ENCODE measurements at places on chromosomes 6 and 20.

GRCh38 chr6:120096696-120097260 is 747.2 kb upstream of the MAN1A1 start:
- DNase-seq, result no peak

- no peak for DNase-seq
These were observed 1.6 kb upstream of the HLA-DQA1 start for GRCh38 chr6:32635526-32636123.

GRCh38 chr6:18654821-18655220 is 267.7 kb downstream of the RNF144B start:
- no peak for DNase-seq

DNA sequence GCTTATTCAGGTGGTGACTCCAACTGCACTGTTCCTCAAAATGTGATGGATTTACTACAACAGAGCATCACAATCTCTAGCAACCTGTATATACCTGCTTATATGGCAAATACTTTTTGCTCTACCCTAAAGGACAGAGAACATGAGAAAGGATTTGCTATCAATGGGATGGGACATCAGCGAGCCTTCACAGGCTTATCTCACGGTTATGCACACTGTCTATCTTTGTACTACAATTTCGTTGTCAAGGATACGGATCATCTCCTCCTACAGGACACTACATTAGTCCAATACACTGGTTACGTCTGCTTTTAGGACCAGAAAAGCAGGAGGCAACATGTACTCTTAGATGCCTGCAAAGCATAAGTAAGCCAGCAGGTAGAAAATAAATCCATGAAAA is 34.2 kb downstream of the STX7 start:
- no peak for DNase-seq

- peak; percentile 92 for DNase-seq
These were observed 42.2 kb downstream of the DTNBP1 start for GRCh38 chr6:15620611-15621010.

- DNase-seq, result no peak
These were observed 2.0 kb upstream of the GRM1 start for GRCh38 chr6:146026873-146027272.

- DNase-seq, result no peak
These were observed 92.1 kb upstream of the GCM1 start for GRCh38 chr6:53240761-53241160.

DNA sequence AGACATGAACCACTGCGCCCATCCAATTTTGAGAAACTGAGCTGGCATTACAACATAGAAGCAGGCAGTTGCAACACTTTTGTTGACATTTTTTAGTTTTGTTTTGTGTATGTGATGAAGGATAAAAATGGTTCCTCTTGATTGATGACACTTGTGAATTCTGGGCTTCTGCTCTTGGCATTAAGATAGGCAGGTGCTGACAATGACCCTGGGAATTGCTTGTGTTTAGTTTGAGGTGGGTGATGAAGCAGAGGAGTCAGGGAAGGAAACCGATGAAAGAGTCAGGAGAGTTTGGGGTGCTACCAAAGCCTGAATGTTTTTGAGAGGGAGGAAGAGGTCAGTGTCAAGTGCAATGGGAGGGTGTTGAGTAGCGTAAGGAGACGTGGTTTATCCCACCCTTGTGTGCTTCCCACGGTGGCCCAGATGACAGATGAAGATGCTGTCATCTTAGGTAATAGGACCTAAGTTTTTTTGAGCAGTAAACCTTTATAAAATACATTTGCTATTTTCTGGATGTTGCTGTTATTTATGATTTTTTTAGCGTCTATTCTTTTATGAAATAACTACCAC is 19.4 kb downstream of the CDS2 start:
- DNase-seq, result no peak

GRCh38 chr6:80636689-80637088 is 530.2 kb downstream of the BCKDHB start:
- no peak for DNase-seq

- no peak for DNase-seq
These were observed 8.4 kb upstream of the CABLES2 start for GRCh38 chr20:62415354-62416111.

- peak; percentile 12 for DNase-seq
These were observed at the start of gene SRC for GRCh38 chr20:37345339-37346235. Gene SRC, plus strand, starts transcription at chr20:37346140. Its CDS starts 38,014 bp downstream, at chr20:37384154.

GRCh38 chr6:12203001-12203400 is 87.2 kb upstream of the EDN1 start:
- no peak for DNase-seq
